Cerebellum (tissue), 4 donors: ENCODE measurements at places on chromosomes 5 and 9. TPM values are rescaled to one million over a fixed set of nuclear protein-coding genes. Genes with fewer than 3 reads are reported as not detected.

- DNase-seq: no peak
These were observed 59.6 kb upstream of the LIFR start for GRCh38 chr5:38615981-38616451.

- DNase-seq: no peak
These were observed 239.0 kb downstream of the PBX3 start for GRCh38 chr9:125985998-125986655.

DNA sequence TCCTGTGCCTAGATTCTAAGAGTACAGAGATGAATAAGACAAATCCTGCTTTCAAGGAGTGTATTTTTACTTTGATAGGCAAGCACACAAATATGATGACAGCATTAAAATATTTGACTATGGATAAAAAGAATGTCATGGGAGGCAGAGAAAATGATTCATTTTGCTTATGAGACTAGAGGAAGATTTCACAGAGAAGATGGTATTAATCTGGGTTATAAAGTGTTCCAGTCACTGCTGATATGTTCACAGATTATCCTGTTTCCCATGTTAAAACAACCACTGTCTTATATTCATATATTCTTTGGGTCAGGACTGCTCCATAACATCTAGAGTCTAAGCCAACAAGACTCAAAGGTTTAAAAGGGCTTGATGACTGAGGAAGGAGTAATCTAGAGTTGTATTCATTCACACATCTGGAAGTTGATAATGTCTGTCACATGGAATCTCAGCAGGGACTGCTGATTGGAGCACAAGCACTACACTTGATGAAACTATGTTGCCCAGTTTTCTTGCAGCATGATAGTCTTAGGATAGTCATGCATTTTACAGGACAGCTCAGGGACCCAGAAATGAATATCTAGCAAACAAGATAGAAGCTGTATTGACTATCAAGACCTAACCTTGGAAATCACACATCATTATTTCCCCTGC lies 79.3 kb downstream of the STARD4 start:
- DNase-seq: no peak

SPINK5 gene
- total RNA-seq: 0.09 TPM

FGF1 gene
- 6.8 TPM for total RNA-seq
